Stimulated activated CD4-positive, alpha-beta T cell treated with anti-CD3 and anti-CD28 coated beads, Interleukin-1b, Interleukin-23, amount 100 ng/mL, for 24 hours (primary cell): ENCODE measurements at places on chromosomes 2 and 18.

GRCh38 chr2:132374551-132374950 lies 42.1 kb upstream of the GPR39 start:
- no peak for DNase-seq

- no peak for DNase-seq
Measured at GRCh38 chr2:68435615-68436014, 31.5 kb downstream of the FBXO48 start.

GRCh38 chr2:177758591-177759371 lies 313.8 kb downstream of the PDE11A start:
- DNase-seq: no peak

DNA sequence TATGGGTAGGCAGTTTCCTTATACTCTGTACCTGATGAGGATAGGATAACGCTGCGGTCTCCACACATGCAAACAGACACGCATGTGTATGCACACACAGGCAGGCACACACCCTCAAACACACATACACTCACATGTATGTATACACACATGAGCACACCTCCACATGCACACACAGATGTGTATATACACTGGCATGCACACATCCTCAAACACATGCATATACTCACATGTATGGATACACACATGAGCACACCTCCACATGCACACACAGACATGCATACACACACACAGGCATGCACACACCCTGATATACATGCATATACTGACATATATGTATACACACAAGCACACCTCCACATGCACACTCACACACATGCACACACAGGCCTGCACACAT lies 267.8 kb upstream of the HDAC4 start:
- DNase-seq: no peak

GRCh38 chr2:195364015-195364965 lies 292.7 kb upstream of the SLC39A10 start:
- DNase-seq: no peak

DNA sequence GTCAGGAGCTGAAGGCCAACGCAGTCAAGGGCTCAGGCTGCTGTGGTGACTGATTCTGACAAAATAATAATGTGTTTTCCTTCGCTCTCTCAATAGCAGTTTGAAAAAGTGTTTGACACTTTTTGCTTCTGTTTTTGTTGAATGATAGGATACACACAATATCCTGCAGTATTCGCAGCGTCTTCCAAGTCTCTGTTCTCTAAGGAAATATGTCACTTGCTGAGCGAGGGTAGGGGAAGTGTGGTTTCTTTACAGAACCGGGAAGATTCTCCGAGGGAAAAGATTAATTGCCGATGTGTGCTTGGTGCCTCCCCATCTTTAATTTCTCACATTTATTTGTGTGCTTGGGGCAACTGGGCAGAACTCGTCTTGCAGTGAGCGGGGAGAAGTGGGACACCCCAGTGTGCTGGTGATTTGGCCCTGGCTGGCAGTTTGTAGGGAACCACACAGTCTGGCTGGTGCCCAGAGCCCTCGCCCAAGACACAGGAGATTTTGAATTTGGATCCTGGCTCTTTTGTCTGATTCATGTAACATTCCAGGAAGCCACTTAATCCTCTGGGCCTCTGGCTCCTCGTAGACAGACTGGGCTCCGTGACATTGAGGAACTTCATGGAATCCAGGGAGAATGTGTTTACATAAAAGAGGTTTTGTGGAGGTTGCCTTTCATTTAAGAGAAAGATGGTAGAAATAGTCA lies 169.4 kb downstream of the LDLRAD4 start:
- no peak for DNase-seq

- DNase-seq: no peak
Measured at GRCh38 chr2:182043861-182044260, 58.2 kb downstream of the PPP1R1C start.

GRCh38 chr2:124476291-124476690 lies 451.2 kb downstream of the CNTNAP5 start:
- DNase-seq: no peak

GRCh38 chr2:205657579-205657978 lies 24.7 kb upstream of the NRP2 start:
- DNase-seq: no peak

DNA sequence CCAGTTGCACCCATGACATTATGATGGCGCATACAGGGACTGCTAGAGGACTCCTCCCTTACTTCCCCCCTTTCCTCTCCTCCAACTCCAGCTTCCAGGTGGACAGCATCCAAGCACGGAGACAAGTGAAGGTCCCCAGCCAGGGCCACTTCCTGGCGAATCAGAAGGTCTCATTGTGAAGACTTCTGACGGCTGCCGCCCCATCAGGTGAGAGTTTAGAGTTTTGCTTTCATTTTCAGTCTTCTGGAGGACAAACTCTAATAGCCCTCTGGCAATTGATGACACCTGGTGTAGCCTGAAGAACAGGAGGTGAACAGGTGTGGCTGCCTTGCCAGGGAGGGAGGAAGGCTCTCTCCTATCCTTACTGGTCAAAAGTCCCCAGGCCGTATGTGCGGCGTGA lies 77.3 kb upstream of the KCNH7 start:
- no peak for DNase-seq

- no peak for DNase-seq
Measured at GRCh38 chr2:127641846-127642507, 4.0 kb upstream of the GPR17 start.

DNA sequence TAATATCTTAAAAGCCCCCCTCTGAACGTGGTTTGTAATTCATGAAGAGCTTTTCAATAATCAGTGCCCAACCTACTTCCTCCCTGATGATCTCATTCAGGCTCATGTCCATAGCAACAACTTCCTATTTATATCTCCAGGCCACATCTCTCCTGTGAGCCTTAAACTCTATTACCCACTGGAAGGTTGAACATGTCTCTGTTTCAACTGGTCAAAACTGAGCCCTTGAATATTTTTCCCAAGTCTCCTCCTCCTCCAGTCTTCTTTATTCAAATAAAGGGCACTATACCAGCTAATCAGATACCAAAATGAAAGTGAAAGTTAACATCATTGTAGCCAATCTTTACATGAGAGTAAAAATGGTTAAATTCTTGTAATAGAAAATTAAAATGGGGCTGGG lies 63.7 kb upstream of the ITGA4 start:
- DNase-seq: no peak

- DNase-seq: no peak
Measured at GRCh38 chr2:12180031-12180430, 433.6 kb downstream of the LPIN1 start.

GRCh38 chr2:157236404-157236803 lies 21.1 kb upstream of the GALNT5 start:
- DNase-seq: no peak

DNA sequence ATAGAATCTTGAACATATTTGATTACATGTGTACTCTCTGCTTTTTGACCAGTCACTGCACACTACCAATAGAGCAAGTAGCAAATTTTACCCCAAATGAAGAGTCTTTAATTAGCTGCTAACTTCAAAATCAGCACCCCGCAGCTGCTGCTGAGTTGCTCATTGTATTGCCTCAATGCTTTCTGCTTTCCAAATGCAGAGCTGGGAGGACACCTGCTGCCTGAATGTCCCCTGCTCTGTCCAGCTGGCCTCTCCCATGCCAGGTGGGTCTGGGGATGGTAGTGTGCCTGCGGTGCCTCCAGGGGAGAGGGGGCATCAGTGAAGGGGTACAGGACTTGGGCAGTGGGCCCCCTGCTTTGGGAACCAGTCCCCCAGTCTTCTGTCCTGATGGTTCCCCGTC lies 184.8 kb downstream of the PRKCE start:
- DNase-seq: no peak

DNA sequence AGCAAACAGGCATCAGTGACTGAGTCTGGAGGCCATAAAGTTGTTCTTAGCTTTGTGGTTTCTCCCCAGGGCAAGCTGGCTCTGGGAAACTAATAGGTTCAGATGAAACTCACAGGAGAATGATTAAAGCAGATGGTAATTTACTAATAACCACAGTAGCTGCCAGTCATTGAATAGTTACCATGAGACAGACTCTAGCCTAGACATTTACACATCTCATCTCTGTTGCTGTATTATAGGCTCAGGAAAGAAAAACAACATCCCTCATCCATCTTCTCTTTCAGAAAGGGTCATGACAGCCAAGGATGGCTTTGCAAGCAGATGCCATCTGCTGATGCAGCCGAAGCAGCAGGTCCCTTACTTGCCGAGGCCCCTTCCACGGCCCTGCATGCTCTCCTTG lies 314.0 kb upstream of the ID2 start:
- DNase-seq: no peak

- DNase-seq: no peak
Measured at GRCh38 chr2:181218401-181218821, 238.0 kb downstream of the UBE2E3 start.

GRCh38 chr2:95041060-95041823 lies 15.7 kb downstream of the MAL start:
- no peak for DNase-seq

- DNase-seq: peak; percentile 46
Measured at GRCh38 chr18:44758861-44759631, 78.4 kb downstream of the SETBP1 start.

DNA sequence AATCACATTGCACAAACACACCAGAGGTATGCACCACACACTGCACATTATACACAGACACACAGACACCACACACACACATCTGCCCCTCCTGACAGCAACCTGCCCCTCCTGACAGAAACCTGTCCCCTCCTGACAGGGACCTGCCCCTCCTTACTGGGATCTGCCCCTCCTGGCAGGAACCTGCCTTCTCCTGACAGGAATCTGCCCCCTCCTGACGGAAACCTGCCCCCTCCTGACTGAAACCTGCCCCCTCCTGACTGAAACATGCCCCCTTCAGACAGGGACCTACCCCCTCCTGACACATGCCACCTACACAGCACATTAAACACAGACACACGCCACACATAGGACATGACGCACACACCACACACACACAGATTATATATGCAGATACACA lies 88.9 kb downstream of the PXDN start:
- DNase-seq: no peak

- DNase-seq: no peak
Measured at GRCh38 chr2:21382701-21383520, 259.1 kb downstream of the TDRD15 start.

GRCh38 chr18:65414501-65414900 lies 336.3 kb upstream of the CDH7 start:
- no peak for DNase-seq

- no peak for DNase-seq
Measured at GRCh38 chr18:48151421-48152065, 221.1 kb upstream of the SMAD2 start.

DNA sequence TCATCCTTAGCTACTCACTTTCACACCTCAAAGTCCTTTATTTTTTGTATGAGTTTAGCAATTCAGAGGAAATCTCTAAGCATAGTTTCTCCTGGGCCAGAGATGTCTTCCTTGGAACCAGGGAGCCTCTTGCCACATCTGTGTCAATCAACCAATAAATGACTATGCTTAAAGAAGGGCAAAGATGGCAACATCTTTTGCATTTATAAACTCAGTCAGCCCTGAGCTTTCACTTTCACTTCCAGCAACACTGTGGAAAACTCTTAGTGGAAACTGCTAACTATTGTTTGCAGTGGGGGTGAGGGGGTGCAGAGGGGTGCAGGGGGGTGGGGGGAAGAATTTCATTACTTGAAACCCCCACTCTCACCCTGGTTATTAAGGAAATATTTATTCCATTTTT lies 3.4 kb downstream of the ACVR1C start:
- DNase-seq: no peak

- DNase-seq: no peak
Measured at GRCh38 chr2:120348737-120349439, 3.0 kb downstream of the INHBB start.

GRCh38 chr2:124978597-124978996 lies 953.5 kb downstream of the CNTNAP5 start:
- DNase-seq: no peak

- no peak for DNase-seq
Measured at GRCh38 chr2:237546040-237546875, 20.1 kb upstream of the PRLH start.

DNA sequence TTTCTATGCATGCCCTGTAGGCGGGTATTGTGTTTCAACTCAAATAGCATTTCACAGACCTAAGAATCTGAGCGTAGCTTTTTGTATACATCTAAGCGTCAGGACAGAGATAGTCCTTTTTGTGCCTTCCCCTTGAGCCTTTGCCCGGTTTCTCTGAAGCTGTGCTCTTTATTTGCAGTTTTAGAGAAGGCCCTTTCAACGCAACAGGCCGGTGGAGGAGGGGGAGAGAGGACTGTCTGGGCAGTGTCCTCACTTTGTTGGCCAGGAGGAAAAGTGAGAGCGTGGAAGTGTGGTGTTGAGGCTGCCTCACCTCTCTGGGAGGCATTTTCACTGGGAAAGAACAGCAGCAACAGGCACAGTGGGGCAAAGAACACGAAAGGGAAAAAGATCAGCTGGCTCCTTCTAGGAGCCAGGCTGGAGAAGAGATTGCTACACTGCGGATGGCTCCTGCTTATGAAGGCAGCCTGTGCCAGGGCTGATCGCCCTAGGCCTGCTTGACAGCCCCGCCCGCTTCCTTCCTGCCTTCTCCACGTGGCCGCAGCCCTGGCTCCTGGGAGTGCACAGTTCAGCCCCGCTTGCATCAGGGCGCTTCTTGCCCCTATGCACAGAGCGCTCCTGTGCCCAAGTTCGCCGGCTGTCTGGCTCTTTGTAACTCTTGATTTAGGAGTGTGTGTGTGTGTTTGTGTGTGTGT lies 195.6 kb upstream of the POU3F3 start:
- DNase-seq: no peak

GRCh38 chr2:74845991-74846390 lies 12.1 kb downstream of the HK2 start:
- DNase-seq: no peak

DNA sequence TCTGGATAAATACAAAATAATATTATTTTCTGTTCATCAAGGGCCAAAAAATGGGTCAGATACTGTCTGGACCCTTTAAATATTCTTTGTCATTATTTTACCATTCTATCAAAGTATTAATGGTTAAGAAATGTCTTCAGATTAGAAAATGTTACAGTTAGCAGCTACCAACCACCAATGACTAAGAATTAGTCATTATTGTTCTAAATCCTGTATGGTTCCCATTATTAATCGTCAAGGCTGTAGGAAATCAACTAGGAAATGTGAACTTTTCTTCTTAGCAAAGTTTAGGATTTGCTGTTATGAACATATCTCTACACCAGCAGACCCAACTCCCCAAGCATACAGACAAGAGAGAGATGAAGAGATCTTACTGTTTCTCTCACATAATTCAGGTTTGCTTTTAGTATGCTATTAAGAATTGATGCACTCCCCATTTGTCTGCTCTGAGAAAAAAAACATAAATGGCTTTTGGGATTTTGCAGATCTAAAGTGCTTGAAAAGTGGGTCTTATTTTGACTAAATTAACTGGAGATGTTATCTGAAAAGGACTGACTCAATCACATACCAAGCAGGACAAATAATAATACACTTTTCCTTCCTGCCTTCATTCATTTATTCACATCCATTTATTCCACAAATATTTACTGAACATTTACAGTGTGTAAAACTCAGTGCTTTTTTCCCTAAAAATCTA lies 147.7 kb downstream of the PPP1R1C start:
- no peak for DNase-seq

DNA sequence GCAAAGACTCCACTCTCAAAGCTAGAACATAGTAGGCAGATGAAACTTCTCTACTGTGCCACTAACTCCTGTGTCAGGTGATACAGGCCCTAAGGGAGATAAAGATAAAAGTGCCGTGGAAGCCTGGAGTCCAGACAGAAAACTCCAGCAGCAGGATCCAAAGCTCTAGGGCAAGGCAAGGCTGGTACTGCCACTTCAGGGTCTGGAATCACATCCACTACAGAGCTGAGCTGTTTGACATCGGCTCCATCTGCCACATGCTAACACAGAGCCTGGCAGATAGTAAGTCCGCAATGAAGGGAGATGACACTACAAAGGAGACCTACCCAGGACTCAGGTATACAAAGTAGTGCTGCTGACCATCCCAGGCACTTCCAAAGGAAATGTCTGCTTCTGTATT lies 34.4 kb downstream of the EPG5 start:
- no peak for DNase-seq

- DNase-seq: no peak
Measured at GRCh38 chr2:47907039-47907781, 912 bp upstream of the FBXO11 start.
